Activated CD4-positive, alpha-beta T cell treated with anti-CD3 and anti-CD28 coated beads, Interleukin-2, amount 50 U/mL, for 24 hours (primary cell): ENCODE measurements at places on chromosomes 11 and 22.

DNA sequence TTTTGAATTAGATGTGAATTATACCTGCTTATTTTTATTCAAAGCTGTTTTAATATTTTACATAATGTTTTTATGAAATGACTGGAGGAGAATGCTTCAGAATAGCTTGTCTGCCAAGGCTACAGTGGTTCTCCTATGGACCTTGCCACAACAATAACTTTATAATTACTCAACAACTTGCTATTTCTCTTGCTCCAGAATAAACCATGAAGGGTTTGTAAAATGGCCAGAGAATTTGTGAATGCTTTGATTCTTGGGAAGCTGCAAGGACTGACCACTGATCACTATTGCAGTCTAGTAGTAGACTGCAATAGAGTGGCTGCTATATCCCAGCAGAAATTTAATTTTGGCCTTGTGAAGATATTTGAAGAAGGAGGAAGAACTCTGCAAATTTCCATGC is 199.7 kb downstream of the FAT3 start:
- DNase-seq, result no peak

- no peak for DNase-seq
These were observed 13.5 kb downstream of the ANO1 start for GRCh38 chr11:70091638-70092037.

DNA sequence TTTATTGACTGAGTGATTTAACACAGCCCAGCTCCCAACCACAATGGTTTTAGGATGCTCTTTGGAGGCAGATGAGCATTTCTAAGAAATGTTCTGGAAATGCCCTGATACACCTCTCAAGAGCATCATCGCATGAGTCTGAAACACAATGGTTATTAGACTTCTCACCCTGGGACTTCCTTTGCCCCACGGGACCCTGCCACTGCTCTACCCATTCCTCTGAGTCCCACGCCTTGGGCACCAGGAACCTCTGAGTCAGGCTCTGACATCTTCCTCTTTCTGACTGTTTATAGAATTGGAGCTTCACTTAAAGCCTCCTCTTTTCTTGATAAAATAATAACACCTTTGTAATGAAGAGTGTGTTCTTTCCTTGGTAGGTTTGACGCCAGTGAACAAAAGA is 85.6 kb upstream of the PARVA start:
- DNase-seq, result no peak

- DNase-seq, result no peak
These were observed 3.0 kb upstream of the MYBPC3 start for GRCh38 chr11:47355283-47356128.
